Left ventricle myocardium inferior (tissue), 1 donor: ENCODE measurements at places on chromosomes 13 and 19.
A peak's percentile ranks its signal among the peaks of the same experiment; 100 is the strongest.

- H3K36me3 ChIP-seq, result no peaks in the 10 kb centered on the region
- H3K4me3 ChIP-seq, result no peak overlapping the region
- H3K27me3 ChIP-seq, result peaks cover 32% of the 10 kb centered on the region
- no peak overlapping the region for H3K27ac ChIP-seq
Measured at GRCh38 chr19:30439310-30439709, 67.1 kb downstream of the ZNF536 start.

DNA sequence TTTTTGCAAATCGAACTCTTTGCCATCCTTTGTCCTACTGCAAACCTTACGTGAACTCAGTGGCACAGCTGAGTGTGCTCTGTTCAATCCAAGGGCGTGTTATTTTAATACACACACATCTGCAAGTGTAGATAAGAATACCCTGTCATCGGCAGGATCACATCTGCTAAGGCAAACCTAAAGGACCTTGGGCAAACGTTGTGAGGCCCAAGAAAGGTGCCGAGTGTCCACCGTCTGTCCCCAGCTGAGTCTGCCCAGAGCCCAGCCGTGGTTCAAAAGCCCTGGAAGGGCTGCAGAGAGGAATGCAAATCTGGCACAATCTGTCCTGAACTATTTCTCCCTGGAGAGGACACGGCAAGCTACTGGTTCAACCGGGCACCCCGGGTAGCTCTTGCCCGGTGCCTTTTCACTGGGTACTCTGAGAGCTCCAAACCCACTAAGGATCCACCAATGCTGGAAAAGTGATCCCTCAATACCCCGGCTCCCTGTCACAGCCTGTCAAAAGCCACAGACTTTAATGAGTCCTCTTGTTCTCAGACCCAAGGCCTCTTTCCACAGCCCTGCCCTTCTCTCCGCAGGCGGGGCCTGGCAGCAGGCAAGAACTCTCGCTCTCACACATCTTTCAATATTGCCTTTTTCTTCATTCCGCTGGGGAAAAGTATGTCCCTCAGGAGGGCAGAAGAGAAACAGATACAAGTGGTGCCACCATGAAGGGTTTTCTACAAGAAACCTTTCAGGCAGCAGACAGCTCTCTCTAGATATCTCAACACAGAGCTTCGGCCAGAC, 17.0 kb downstream of the SLC7A1 start:
- DNase-seq, result no peak
- peak overlapping the region; percentile 61 for H3K27ac ChIP-seq
- H3K36me3 ChIP-seq, result no peaks in the 10 kb centered on the region

GRCh38 chr13:44149821-44150220, 223.8 kb upstream of the SERP2 start:
- no peak overlapping the region for H3K27ac ChIP-seq
- H3K27me3 ChIP-seq, result no peaks in the 10 kb centered on the region
- peaks cover 15% of the 10 kb centered on the region for H3K4me1 ChIP-seq
- H3K36me3 ChIP-seq, result no peaks in the 10 kb centered on the region
- DNase-seq, result no peak

DNA sequence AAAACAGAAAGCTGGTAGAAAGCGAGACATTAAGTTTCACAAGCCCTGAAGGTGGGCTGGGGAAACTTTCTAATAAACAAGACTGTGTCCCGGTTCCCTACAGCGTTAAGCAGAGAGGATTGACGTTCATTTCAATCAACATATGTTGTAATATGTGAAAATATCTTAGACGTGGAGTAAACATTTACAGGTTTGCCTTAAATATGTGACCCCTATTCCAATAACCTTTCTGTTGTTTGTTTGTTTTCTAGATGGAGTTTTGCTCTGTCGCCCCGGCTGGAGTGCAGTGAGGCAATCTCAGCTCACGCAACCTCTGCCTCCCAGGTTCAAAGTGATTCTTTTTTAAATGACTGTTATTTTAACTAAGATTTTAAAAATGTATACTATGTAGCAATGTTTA, 526.2 kb downstream of the SUCLA2 start:
- H3K36me3 ChIP-seq, result no peaks in the 10 kb centered on the region
- H3K4me3 ChIP-seq, result no peak overlapping the region
- H3K4me1 ChIP-seq, result no peaks in the 10 kb centered on the region
- no peak overlapping the region for H3K27ac ChIP-seq
- DNase-seq, result no peak

DNA sequence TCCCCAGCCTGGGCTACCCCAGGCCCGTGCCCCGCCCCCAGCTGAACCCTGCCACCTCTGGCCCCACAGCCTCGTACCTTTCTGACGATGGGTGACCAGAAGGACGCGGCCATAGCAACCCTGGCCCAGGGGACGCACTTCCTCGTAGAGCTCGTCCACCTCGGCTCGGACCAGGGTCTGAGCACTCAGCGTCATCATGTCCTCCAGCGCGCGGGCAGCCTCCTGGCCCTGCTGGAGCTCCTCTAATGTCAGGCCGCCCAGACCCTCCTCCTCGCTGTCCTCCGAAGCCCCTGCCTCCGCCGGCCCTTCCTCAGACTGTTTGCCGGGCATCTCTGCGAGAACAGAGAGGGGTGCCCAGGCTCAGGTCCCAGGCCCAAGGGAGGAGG, 975 bp downstream of the SBK2 start:
- no peaks in the 10 kb centered on the region for H3K4me1 ChIP-seq
- no peak for DNase-seq
- H3K4me3 ChIP-seq, result peak overlapping the region; percentile 56
- no peaks in the 10 kb centered on the region for H3K36me3 ChIP-seq

GRCh38 chr19:58367698-58368454, 5.3 kb upstream of the ZNF497 start:
- no peak overlapping the region for H3K27ac ChIP-seq
- H3K27me3 ChIP-seq, result peaks cover 32% of the 10 kb centered on the region
- H3K36me3 ChIP-seq, result no peaks in the 10 kb centered on the region
- H3K4me3 ChIP-seq, result peak overlapping the region; percentile 21
- H3K4me1 ChIP-seq, result peaks cover 6% of the 10 kb centered on the region

- H3K4me3 ChIP-seq, result no peak overlapping the region
- no peaks in the 10 kb centered on the region for H3K36me3 ChIP-seq
- H3K4me1 ChIP-seq, result peaks cover 59% of the 10 kb centered on the region
- peaks cover 100% of the 10 kb centered on the region for H3K27me3 ChIP-seq
- H3K27ac ChIP-seq, result no peak overlapping the region
- DNase-seq, result no peak
Measured at GRCh38 chr13:27793507-27794367, 1.5 kb downstream of the GSX1 start.

DNA sequence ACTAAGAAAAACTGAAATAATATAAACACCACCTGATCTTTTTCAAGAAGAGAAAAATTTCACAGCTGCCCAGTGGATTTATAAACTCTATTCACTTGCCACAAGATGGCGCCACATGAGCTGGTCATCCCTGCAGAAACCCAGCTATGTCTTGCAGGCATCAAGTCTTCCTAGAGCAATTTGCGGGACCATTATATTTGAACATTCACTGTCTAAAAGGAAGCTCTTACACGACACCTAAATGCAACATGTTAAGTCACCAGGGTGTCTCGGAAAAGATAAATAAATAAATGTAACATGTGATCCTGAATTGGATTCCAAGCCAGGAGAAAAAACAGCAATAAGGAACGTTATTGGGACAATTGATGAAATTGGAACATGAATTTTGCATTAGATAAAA, 20.3 kb upstream of the AKT2 start:
- H3K4me3 ChIP-seq, result no peak overlapping the region
- DNase-seq, result peak; percentile 56
- peaks cover 4% of the 10 kb centered on the region for H3K4me1 ChIP-seq
- H3K27ac ChIP-seq, result no peak overlapping the region
- no peaks in the 10 kb centered on the region for H3K36me3 ChIP-seq

DNA sequence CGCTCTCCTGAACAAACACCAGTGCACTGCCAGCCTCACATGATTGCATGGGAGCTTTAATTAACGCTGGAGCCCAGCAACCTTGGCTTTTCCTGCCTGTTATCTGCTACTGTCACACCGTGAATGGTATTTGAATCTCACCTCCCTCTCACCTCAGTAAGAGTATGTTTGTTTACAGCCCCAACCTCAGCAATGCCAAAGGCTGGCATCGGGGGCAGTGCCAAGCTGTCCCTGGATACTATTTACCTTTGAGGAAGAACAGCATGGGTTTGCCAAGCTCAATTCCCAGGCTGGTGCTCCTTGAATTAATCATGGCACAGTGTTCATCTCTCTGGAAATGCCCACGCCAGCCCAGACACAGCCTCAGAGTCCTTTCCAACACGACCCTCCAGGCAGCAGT, 57.2 kb upstream of the SERPINE3 start:
- DNase-seq, result peak; percentile 57
- H3K4me3 ChIP-seq, result no peak overlapping the region
- no peaks in the 10 kb centered on the region for H3K36me3 ChIP-seq
- peak overlapping the region; percentile 66 for H3K27ac ChIP-seq

- no peaks in the 10 kb centered on the region for H3K36me3 ChIP-seq
- no peak for DNase-seq
- no peak overlapping the region for H3K27ac ChIP-seq
- H3K4me3 ChIP-seq, result no peak overlapping the region
Measured at GRCh38 chr13:89846926-89847585, 1500.4 kb upstream of the MIR17HG start.

GRCh38 chr13:89454681-89455080, 1783.5 kb downstream of the SLITRK5 start:
- DNase-seq, result no peak
- no peaks in the 10 kb centered on the region for H3K27me3 ChIP-seq
- H3K27ac ChIP-seq, result no peak overlapping the region
- no peaks in the 10 kb centered on the region for H3K4me1 ChIP-seq
- no peaks in the 10 kb centered on the region for H3K36me3 ChIP-seq
- H3K4me3 ChIP-seq, result no peak overlapping the region

- H3K4me1 ChIP-seq, result peaks cover 100% of the 10 kb centered on the region
- no peaks in the 10 kb centered on the region for H3K36me3 ChIP-seq
- H3K4me3 ChIP-seq, result peak overlapping the region; percentile 28
- H3K27me3 ChIP-seq, result no peaks in the 10 kb centered on the region
- DNase-seq, result no peak
- H3K27ac ChIP-seq, result peak overlapping the region; percentile 85
Measured at GRCh38 chr13:97242755-97243497, 20.8 kb downstream of the MBNL2 start.

DNA sequence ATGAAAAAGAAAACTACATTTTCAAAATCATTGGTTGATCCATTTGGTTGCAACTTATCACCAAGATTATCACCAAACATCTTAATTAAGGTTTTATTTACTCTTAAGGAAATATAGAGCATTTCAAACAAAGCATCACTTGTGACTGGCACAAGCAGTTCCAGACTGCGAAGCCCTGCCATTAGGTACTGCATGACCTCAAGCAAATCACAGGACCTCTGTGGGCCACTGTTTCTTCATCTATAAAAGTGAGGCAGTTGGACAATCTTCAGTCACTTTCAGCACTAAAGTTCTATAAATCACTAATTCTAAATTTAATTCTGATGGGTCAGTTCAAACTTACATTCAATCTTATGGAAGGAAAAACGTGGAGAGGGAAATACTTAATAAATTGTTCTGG, 2.0 kb downstream of the ELF1 start:
- no peak for DNase-seq
- H3K27me3 ChIP-seq, result no peaks in the 10 kb centered on the region
- H3K4me3 ChIP-seq, result peak overlapping the region; percentile 39

DNA sequence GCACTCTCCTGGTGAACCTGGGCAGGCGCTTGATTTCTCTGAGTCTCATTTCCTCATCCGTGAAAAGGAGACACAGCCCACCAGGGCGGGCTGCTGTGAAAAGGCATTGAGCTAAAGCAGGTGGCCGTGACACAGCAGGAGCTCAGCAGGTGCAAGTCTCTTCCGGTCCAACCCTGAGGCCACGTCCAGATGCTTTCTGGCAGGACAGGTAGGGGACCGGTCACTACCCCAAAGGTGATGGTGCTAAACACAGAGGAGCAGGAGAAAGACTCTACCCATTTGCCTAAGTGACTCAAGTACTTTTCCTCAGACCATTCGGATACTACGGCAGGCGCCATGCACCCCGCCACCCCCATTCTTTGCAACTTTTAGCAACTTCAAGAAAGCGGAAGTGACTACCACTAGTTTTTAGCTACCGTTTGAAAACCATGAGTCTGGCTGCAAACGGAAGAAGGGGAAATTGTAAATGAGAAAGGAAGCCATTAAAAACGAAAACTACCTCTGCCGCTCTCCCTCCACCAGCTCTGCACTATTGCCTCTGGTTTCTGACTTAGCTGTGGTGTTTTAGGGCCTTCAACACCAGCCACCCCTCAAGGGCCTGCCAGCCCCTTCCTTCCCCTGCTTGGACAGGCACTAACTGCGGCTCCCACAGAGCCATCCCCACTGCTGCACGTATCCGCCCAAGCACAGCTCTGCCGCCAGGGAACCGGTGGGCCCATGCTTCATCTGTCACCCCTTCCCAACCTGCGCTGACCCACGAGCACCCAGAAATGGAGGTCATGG, 4.8 kb downstream of the PPP6R1 start:
- H3K4me1 ChIP-seq, result peaks cover 94% of the 10 kb centered on the region
- no peaks in the 10 kb centered on the region for H3K36me3 ChIP-seq
- peak overlapping the region; percentile 59 for H3K27ac ChIP-seq
- DNase-seq, result no peak
- H3K4me3 ChIP-seq, result peak overlapping the region; percentile 43

GRCh38 chr13:48131533-48131932, 36.6 kb upstream of the MED4 start:
- no peak overlapping the region for H3K4me3 ChIP-seq
- H3K27ac ChIP-seq, result no peak overlapping the region
- DNase-seq, result no peak

- no peaks in the 10 kb centered on the region for H3K27me3 ChIP-seq
- H3K36me3 ChIP-seq, result no peaks in the 10 kb centered on the region
- no peak overlapping the region for H3K4me3 ChIP-seq
- H3K4me1 ChIP-seq, result no peaks in the 10 kb centered on the region
- H3K27ac ChIP-seq, result no peak overlapping the region
Measured at GRCh38 chr19:13212759-13213330, 62.6 kb downstream of the IER2 start.

GRCh38 chr13:41917641-41918040, 43.3 kb downstream of the VWA8 start:
- no peaks in the 10 kb centered on the region for H3K36me3 ChIP-seq
- no peak for DNase-seq
- H3K27me3 ChIP-seq, result no peaks in the 10 kb centered on the region
- no peak overlapping the region for H3K4me3 ChIP-seq

GRCh38 chr13:81133066-81133465, 792.1 kb upstream of the SPRY2 start:
- no peaks in the 10 kb centered on the region for H3K36me3 ChIP-seq
- DNase-seq, result no peak
- H3K27ac ChIP-seq, result no peak overlapping the region
- H3K4me3 ChIP-seq, result no peak overlapping the region
